ENCODE measurements at places on chromosomes 1 and 21.

DNA sequence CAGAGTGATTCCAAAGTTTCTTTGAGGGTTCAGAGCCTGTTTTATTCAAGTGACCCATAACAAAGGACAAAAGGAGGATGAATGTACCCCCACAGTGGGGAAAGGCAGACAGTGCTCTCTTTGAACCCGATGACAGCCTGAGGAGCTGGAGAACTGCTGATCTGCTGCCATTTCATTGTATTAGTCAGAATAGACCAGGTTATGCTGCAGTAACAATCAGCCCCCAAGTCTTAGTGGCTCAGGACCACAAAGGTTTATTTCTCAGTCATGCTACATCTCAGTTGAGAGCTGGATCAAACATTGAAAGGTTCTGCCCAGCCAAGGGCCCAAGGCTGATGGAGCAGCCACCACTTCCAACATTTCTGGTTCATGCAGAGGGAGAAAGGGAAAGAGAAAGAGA is 88.9 kb downstream of the HUNK start:
- no peak for DNase-seq

DNA sequence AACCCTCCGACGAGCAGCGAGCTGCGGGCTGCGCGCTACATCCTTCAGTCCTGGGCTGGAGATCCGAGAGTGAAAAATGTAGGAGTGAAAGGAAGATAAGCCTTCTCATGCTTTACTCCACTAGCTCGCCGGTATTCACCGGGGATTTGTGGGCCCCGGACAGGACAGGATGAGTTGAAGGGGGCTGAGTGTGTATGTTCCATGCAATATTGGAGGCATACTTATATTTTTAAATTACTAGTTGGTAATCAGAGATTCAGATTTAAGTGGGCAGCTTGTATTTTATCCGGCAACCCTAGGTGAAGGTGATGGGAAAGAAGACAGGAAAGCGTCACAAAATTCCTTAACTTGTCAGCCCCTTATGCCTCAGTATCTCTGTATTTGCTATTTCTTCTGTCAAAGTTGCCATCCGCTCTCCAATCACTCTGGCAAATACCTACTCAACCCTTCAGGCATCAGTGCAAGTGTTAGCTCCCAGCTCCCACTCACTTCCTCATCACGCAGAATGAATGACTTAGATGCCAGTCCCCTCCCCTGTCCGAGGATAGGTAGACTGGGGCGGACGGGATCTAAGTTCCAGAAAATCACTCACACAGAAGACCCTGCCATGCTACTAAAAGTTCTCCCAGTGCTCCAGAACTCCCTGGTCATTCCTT is 503 bp upstream of the PIGM start:
- DNase-seq, result peak; percentile 14

- DNase-seq, result peak; percentile 25
Observed at GRCh38 chr1:10051656-10052055, 18.9 kb downstream of the UBE4B start.

- no peak for DNase-seq
Observed at GRCh38 chr1:177825276-177825901, 144.5 kb downstream of the SEC16B start.

DNA sequence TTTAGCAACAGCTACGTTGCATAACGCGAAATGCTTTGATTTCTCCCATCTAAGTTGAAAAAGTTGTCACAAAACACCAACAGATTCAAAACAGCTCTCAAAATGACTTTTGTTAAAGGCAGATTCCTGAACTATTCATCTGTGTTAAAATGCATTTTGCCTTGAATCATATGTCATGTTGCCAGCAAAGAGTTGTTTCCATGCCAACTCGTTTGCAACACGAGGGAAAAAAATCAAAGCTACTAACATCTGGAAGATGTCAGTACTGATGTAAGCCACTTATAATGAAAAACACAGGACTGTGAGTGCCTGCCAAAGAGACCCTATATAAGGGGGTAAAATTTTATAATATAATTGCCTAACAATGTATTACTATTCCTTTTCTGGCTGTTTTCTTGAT is 182.7 kb upstream of the PTBP2 start:
- peak; percentile 99 for DNase-seq

DNA sequence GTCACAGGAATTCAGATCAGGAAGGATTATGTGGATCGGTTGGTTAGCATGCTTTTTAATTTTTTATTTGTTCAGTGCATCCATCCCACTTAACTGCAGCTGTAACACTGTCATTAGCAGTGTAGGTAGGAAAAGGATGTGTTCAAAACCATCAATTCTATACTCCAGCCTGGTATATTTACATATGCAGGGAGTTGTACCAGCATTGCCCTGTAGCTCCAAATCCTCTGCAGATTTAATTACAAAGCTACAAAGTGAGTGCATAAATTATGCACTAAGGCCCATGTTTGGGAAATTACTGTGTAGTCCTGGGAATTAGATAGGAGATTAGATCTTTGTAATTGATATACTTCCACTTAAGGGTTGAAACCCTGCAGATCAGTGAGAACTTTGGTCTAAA is 15.9 kb upstream of the OSBPL9 start:
- no peak for DNase-seq

DNA sequence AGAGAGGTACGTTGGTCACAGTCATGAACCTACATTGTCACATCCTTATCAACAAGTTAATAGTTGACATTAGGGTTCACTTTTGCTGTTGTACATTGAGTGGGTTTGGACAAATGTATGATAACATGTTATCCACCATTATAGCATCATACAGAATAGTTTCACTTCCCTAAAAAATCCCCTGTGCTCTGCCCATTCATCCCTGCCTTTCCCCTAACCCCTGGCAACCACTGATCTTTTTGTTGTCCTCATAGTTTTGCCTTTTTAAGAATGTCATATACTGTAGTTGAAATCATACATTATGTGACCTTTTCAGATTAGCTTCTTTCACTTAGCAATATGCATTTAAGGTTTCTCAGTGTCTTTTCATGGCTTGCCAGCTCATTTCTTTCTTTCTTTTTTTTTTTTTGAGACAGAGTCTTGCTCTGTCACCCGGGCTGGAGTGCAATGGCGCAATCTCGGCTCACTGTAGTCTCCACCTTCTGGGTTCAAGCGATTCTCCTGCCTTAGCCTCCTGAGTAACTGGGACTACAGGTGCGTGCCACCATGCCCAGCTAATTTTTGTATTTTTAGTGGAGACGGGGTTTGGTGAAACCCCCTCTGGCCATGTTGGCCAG is 50.6 kb downstream of the UCK2 start:
- no peak for DNase-seq

GRCh38 chr1:55298167-55298894 is 83.2 kb upstream of the USP24 start:
- DNase-seq, result no peak

DNA sequence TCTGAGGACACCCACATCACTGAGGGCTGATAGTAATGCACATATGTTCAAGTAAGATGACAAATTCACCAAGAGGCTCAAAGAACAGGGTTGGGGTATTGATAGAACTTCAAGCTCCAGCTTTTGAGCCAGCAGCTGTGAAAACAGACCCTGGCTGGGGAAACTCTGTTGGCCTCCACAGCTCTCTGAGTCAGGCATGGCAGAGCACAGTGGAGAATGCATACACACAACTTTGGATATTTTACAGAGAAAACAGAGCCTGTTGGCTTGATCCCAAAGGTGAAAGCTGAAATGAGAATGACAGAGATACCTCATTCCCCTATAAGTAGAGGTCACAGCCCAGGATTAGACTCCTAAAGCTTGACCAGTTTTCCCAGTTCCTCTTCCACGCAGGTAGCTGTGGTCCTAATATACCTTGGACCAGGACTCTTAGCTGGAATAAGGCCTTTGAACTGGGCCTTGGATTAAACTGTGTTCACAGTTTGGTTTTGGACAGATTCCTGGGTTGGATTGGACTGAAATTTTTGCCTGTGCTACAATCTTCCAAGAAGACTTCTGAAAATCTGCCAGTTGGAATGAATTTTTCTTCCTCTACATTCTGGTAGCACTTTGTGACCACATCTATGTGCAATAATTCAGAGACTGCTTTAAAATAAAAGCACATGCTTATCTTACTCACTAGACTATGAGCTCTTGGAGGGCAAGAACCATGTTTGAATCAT is 101.6 kb upstream of the HMGB4 start:
- DNase-seq, result peak; percentile 90

DNA sequence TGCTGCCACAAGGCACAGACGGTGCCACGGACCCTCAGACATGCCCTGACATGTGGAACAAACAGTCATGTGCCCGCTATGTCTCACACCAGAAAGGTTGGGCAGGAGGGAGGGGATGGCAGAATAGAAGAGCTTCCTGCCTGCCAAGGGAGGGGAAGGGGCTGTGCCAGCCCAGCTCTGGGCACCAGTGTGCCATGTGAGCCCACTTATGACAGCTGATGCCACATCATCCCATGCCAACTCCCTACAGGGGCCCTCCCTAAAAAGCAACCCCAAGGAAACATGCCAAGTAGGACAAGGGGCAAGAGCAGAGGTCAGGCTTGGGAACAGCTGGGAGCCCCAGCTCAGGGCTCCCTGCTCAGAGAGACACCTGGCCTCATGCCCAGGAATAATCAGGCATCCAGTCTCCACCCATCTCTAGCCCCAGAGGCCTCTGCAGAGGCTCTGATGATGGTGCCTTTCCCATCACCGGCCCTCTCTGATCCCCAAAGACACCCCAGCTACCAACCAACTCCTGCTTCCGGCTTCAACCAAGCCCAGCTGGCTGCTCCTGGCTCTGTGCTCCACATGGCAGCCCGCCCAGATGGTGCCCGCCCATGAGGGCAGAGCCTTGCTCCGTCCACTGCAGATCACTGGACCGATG is 10.3 kb downstream of the ADGRB2 start:
- DNase-seq, result peak; percentile 94

DNA sequence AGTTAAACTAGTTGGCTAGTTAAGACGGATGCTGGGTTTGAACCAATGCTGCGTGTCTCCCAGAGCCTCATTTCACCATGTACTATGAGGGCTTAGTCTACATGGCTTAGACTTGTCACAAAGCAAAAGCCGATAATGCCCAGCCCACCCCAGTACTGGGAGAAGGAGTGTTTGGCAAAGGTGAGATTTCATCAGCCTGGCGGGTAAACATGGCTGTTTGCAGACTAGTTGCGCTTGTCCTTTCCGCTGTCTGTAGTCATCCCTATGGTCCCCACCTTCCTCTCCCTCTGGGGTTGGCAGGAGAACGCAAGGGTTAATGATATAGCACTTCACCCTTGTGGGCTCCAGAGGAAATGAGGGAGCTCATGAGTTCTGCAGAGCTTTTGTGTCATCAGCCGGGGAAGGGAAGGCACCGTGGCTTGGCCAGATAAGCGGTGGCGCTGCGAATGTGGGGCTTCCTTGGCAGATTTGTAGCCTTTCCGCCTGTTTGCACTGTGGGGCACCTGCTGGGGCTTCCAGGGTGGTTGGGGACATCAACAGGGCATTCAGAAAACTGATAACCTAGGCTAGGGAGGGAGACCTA is 29.2 kb downstream of the SOX13 start:
- DNase-seq, result no peak

DNA sequence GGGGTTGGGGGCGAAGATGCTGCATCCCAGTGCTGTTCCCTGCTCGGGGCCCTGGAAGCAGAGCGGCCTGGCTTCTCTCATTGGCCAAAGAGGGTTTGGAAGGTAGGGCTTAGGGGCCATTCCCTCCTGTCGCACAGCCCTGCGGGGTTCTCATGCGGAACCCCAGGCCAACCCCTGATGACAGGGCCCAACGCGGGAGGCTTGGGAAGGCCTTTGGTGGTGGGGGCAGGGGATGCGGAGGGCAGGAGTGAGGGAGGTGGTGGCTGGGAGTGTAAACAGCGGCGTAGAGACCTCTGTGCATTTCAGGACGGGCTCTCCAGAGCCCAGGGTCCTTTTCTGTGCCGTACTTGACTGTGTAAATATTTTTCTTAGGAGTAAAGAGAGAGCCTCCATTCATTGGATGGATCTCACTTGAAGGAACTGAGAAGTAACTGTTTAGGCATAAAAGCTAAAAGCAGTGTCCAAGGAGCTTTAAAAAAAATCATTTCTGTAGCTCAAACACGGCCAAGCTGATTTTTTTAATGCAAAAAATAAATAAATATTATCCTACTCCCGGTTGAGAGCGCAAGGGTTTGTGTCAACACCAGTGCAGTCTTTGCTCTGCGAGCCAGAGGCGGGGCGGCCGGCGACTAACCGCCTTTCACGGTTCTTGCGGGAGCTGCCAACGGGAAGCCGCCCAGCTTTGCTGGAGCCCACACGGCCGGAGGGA is 169.1 kb downstream of the PRDM16 start:
- DNase-seq, result peak; percentile 67

DNA sequence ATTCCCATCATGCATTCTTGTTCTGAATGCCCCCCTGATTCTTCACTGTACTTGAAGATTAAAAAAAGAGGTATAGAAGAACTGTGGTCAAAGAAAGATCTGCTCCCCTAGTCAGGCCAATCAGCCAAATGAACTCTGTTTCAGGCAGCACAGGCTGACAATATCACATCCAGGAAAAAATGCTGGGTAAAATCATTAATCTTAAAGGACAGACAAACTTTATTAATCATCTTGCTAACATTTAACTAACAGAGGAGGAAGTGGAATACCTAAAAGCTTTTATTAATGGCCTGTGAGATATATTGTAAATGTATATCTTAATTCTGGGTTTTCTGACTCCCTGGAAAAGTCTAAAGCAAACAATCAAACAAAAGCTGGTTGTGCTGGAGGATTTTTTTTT is 660.5 kb upstream of the PRMT6 start:
- no peak for DNase-seq

GRCh38 chr1:42279055-42279454 is 56.0 kb downstream of the FOXJ3 start:
- no peak for DNase-seq

GRCh38 chr1:181777812-181778211 is 283.7 kb downstream of the ZNF648 start:
- no peak for DNase-seq

GRCh38 chr21:25412100-25412499 is 195.2 kb downstream of the MRPL39 start:
- DNase-seq, result no peak

Data from muscle of leg (tissue), 16 donors.